ENCODE measurements at places on chromosomes 5 and 9.

DNA sequence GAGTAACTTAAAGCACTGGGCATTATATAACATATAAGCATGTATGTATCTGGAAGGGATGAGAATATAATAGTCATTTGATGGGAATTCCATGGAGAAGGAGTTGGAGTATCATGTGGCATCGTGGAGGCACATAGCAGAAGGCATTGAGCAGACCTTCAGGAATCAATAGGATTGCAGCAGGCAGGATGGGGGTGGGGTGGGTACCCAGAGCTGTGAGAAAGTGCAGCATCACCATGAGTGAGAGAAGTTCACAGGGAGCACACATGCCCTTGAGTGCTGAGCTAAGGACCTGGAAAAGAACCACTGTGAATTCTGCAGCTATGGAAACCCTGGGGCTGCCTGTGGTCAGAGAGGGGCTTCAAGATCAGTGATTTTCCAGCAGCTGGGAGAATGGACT lies 57.3 kb downstream of the MED10 start:
- DNase-seq, result no peak

DNA sequence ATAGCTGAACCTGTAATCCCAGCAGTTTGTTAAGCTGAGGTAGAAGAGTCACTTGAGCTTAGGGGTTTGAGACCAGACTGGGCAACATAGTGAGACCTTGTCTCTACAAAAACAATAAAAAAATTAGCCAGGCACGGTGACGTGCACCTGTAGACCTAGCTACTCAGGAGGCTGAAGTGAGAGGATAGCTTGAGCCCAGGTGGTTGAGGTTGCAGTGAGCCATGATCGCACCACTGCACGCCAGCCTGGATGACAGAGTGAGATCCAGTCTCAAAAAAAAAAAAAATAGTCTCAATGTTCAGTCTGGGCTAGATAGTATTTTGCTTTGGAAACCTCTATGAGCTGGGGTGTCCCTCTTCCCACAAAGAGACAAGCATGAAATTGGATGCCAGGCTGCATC lies 51.9 kb upstream of the IQGAP2 start:
- DNase-seq, result no peak

GRCh38 chr9:120970244-120970643 lies 43.6 kb upstream of the TRAF1 start:
- DNase-seq, result no peak

- no peak for DNase-seq
These were observed 127.1 kb downstream of the BNC2 start for GRCh38 chr9:16743375-16743774.

DNA sequence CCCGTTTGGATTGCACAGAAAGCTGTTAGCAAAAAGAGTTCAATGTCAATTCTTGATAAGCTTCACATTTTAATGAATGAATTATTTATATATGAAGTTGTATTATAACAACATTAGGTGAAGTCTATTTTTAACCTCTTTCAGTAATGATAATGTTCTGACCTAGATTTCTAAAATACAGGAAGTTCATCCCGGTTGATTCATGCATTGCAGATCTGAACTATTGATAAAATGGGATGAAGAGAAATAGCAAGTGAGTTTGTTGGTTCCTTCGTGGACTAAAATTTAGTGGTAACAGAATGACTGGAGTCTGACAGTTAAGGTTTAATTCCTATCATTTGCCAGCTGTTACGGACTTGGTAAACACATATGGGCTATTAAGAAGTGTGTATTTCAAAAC lies 180.5 kb downstream of the PCSK1 start:
- DNase-seq, result no peak

- no peak for DNase-seq
These were observed 94.8 kb upstream of the SPATA31C2 start for GRCh38 chr9:88233091-88233490.

Measured in CD4-positive, alpha-beta T cell (primary cell).